ENCODE measurements at places on chromosomes 1 and 21. TPM values are rescaled to one million over a fixed set of nuclear protein-coding genes. Genes with fewer than 3 reads are reported as not detected.

USH2A gene
- not detected for total RNA-seq

- DNase-seq: no peak
These were observed 67.7 kb downstream of the PLD5 start for GRCh38 chr1:242456726-242457269.

DNA sequence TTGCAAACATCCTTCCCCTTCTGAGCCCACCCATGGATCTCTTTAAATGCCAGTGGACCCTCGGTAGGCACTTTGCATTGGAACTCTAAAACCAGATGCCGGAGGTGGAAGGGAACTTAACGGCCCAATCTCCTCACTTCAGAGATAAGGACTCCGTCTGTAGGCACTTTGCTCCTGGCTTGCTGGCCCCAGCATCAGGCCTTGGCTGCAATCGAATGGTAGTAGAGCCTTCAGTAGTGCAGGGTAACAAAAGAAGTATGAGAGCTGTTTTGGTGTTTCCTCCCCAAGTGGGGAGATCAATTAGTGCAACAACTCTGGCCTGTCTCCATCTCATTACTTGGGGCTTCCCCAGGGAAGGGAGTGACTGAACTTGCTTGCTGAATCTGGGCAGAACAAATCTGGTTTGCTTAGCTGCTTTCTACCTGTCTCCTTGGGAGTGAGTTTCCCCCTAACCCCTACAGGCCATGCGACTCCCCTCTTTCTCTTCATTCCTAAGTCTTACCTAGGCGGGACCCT lies 70.8 kb downstream of the TENT5C start:
- DNase-seq: no peak

- no peak for DNase-seq
These were observed 50.2 kb downstream of the LRRC8D start for GRCh38 chr1:89870998-89871397.

DNA sequence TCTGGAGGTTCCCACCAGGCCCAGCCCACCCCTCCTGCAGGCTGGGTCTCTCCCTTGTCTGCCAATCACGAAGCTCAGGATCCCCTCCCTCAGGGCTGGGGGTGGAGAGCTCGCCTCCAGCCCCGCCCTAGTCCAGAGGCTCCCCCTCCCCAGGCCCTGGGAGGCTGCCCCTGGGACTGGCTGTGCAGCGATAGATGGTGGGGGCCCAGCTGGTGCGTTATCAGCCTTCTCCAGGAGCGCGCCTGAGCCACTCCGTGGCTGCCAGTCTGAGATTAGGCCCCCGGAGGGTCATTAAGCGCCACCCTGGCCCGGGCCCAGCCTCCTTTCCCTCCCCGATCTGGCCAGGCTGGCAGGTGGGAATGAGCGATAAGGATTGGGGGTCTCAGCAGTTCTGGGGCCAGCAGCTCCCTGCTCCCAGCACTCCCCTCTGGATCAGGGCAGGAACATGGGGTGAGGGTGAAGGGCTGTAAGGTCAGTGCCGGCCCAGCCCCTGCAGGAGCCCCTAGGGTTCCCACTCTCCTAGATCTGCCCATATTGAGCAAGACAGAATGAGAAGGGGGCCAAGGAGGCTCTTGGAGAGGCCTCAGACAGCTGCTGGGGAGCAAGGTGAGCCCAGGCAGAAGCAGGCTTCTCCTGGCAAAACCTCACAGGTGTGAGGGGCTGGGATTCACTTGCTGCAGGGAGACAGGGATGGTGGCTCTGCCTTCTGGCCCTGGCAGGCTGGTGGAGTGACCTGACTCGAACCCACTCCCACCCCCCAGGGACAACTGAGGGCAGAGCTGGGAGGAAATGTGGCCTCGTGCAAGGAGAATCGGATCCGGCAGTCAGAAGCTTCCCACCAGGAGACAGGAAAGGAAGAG lies 8.5 kb downstream of the PDZK1IP1 start:
- no peak for DNase-seq

DNA sequence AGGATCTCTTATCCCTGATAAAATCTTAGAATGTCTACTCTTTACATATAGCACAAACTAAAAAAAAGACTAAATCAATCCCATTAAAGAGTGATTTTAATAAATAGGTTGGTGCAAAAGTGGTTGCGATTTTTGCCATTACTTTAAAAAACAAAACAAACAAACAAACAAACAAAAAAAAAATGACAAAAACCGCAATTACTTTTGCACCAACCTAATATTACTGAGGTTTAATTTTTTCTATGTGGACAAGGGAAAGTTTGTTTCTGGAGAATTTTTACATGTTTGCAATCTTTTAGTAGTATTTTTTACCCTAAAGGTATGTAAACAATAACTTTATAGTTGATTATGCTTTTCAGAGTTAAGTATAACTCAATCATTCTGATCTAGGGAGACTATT lies 119.7 kb upstream of the ADAMTS5 start:
- DNase-seq: no peak

GRCh38 chr1:245177071-245177900 lies 22.5 kb downstream of the KIF26B start:
- no peak for DNase-seq

DNA sequence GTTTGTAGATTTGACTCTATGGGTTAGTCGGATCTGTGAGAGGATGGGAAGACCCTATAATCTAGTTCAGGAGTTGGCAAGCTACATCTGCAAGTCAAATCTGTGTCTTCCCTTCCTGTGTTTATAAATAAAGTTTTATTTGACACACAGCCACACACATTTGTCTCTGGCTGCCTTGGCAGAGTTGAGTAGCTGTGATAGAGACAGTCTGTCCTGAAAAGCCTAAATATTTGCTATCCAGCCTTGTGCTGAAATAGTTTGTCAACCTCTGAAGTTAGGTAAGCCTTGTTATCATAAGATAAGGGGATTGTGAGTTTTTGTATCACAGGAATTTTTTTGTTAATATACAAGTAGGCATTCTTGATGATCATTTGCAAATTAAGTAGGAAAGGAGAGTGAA lies 136.8 kb downstream of the NOS1AP start:
- DNase-seq: no peak

GRCh38 chr1:25617625-25618432 lies 1.2 kb downstream of the MAN1C1 start:
- DNase-seq: no peak

- no peak for DNase-seq
These were observed 102.1 kb downstream of the WDR4 start for GRCh38 chr21:42777064-42777756.

DNA sequence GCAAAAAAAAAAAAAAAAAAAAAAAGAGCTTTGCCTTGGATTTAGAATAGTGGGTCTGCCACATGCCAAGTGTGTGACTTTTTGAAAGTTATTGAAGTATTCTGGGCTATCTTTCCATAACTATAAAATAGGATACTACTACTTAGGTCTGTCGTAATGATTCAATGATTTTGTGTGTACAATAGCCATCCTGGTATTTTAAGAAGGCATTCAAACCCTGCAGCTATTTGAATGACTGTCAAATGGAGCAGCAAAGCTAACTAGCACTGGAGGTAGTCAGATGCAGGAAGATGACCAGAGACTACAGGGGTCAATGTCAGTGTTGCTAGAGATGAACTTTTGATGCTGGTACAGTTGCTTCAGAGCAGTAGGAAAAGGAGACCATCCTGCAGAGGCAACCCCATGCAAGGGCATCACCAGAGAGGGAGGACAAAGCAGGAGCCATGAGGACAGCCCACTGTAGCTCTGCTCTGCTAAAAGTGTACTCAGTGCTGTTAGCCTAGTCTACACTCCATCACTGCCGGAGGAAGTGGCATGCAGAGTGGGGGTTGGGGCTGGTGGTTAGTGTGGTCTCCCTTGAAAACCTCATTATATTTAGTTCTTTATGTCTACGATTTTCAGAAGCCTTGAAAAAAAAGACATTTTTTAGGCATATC lies 29.0 kb downstream of the DUSP10 start:
- peak; percentile 79 for DNase-seq

DNA sequence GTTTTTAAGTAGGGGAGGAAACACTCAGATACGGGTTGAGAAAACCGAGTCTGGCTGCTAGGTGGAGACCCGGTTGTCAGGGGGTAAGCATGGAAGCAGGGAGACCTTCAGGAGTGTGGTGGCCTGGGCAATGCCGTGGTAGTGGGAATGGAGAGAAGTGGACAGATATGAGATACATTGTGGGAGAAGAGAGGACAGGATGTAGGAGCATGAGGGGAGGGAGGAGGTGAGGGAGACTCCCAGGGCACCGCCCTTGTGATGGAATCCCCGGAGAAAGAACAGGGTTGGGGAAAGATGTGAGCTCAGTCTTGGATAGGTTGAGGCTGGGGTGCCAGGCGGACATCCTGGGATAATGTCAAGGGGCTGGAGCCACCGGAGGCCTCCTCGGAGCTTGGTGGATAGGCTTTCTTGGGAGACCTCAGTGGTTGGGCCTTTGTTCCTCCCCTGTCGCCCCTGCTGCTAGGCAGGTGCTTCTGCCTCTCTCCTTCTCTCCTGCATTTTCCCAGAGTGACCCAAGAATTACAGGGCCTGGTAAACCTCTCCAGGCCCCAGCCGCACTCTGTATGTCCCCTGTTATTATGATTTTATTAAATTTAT lies 21.3 kb downstream of the ZNF362 start:
- no peak for DNase-seq

DNA sequence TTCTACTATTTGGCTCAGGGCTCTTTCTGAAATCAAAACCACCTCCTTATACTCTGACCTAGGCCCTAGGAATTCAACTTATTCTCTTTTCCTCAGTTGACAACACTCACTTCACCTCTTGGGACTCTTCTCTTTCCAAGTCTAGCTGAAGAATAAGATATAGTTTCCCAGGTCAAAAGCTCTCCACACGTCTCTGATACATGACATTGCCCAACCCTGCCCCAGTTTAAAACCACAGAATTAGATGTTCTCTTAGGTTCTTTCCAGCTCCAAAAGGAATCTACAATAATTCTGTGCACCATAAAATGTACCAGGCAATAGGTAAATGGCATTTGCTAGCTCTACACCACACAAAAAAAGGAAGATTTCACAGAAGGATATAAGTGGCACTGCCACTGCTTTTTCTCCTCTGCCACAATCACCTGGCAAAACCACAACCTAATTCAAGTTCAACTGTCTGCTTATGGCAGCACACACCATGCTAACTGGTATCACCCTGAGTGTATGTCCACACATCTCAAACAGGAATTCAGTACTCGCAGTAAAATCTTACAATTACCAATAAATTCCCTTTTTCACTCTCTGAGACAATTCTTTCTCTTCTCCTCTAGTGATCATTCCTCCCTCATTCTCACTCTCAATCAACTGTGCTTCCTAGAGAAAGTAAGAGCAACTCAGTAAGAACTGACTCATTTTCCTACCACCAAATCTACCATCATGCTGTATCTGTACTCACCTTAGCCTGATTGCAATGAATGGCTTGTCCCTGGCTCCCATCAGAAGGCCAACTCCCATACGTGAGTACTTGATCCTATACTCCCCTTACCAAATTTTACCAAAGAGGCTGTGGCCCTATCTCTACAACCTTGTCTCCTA lies 27.3 kb downstream of the ZBTB8OS start:
- no peak for DNase-seq
